Right lung (tissue), 10 donors: ENCODE measurements at places on chromosomes 6 and 20. TPM values are rescaled to one million over a fixed set of nuclear protein-coding genes. Genes with fewer than 3 reads are reported as not detected.
A peak's percentile ranks its signal among the peaks of the same experiment; 100 is the strongest.

GRCh38 chr6:10431423-10432164 is 16.7 kb upstream of the TFAP2A start:
- no peak for DNase-seq

GABBR1 gene
- polyA plus RNA-seq, result 122 TPM

- no peak for DNase-seq
Observed at GRCh38 chr6:136646377-136646776, 96.2 kb upstream of the MAP7 start.

- DNase-seq, result no peak
Observed at GRCh38 chr6:91149246-91149955, 562.5 kb upstream of the MAP3K7 start.

DNA sequence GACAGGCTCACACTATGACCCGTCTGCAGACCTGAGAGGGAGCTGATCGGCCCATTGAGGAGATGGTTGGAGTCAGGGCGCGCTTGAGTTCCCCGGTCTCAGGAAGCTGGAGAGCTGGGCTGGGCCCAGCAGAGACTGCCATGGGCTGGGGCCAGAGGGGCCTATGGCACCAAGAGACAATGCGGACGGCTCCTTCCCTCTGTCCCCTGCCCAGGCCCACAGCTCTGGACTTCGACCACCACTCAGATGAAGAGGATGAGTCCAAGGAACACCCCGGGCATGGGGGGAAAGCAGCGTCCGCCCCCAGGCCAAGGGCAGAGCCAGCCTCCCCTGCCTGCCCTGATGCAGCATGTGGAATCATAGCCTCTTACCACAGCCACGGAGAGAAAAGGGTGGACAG is 40.2 kb upstream of the PHACTR3 start:
- DNase-seq, result no peak

GRCh38 chr6:2667617-2668016 is 83.1 kb downstream of the MYLK4 start:
- DNase-seq, result no peak

DNA sequence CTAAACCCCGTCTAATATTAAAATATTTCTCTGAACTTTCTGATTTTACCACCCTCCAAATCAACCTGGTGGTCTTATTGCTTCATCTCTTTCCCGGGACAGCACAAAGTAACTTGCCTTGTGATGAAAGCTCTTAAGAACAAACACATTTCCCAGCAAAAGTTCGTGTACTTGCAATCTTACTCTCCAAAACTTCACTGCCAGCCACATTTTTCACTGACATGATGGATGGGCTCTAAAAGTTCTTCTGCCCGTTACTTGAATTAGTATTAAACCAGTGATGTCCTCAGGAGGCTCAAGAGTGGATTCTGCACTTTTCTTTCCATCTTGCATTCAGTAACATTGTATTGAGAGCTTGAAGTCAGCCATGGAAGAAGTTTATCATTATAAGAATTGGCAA is 731.6 kb upstream of the GJE1 start:
- peak; percentile 2 for DNase-seq

GPX5 gene
- polyA plus RNA-seq, result 0.23 TPM

- no peak for DNase-seq
Observed at GRCh38 chr6:155213611-155214372, 50.0 kb upstream of the CLDN20 start.

CARMIL1 gene
- polyA plus RNA-seq, result 29.7 TPM

UBD gene
- polyA plus RNA-seq, result 2.8 TPM

ZNF165 gene
- 2.3 TPM for polyA plus RNA-seq

OXT gene
- polyA plus RNA-seq, result not detected

LTB gene
- polyA plus RNA-seq, result 2.4 TPM

DNA sequence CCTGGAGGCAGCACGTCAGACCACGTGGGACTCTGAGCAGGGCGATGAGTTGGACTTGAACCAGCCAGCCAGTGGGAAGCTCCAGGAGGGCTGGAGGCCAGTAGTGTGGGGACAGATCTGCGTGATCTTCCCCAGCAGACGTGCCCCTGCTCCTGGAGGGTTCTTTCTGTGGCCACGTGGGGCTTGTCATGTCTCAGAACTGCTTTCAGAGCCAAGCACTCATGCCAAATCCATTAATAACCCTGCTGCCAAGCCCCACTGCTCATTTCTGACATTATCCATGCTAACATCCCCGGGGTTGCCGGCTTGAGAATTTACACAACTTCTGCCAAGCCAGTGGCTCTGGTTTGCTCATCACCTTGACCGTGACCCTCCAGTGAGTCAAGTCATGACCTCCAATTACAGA is 38.3 kb downstream of the SIRPA start:
- no peak for DNase-seq

GRCh38 chr20:15236812-15237211 is 899.4 kb upstream of the FLRT3 start:
- no peak for DNase-seq

- DNase-seq, result no peak
Observed at GRCh38 chr6:106527979-106528378, 101.3 kb downstream of the RTN4IP1 start.

SMOC2 gene
- polyA plus RNA-seq, result 11.4 TPM

TRDN gene
- 5.0 TPM for polyA plus RNA-seq

- DNase-seq, result peak; percentile 74
Observed at GRCh38 chr6:73585566-73586415, 65.0 kb upstream of the EEF1A1 start.

DNA sequence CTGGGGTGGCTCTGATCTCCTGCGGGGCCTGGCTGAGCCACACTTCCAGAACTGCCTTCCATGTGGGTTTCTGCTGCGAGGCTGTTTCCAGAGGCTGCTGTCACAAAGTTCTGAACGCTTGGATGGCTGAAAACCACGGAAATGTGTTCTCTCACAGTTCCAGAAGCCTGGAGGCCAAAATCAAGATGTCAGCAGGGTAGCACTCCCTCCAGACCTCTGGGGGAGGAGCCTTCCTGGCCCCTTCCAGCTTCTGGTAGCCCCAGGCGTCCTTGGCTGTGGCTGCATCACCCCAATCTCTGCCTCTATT is 23.7 kb upstream of the BMP7 start:
- no peak for DNase-seq

DNA sequence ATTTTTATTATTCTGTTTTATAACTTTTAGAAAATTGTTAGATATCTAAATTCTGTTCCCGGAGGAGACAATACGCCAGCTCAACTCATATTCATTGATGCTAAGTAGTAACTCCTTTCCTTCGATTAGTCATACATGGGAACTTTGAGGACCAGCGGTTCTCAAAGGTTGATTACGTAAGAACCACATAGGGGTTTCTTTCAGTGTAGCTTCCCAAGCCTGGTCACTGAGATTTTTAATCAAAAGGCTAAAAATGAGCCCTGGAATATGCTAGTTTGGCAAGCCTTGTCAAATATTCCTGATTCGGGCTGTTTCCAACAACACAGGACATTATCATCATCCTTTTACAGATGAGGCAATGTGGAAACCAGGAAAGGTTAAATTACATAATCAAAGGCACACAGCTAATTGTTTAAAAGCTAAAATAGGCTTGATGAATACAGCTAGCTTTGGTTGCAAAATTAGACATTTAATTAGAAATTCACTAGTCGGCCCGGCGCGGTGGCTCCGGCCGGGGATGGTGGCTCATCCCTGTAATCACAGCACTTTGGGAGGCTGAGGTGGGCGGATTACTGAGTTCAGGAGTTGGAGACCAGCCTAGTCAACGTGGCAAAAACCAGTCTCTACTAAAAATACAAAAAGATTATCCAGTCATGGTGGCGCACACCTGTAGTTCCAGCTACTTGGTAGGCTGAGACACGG is 14.6 kb upstream of the MEI4 start:
- DNase-seq, result no peak

GRCh38 chr6:50591135-50591534 is 122.2 kb upstream of the TFAP2D start:
- no peak for DNase-seq

- no peak for DNase-seq
Observed at GRCh38 chr6:15922510-15923250, 206.2 kb upstream of the MYLIP start.

DNA sequence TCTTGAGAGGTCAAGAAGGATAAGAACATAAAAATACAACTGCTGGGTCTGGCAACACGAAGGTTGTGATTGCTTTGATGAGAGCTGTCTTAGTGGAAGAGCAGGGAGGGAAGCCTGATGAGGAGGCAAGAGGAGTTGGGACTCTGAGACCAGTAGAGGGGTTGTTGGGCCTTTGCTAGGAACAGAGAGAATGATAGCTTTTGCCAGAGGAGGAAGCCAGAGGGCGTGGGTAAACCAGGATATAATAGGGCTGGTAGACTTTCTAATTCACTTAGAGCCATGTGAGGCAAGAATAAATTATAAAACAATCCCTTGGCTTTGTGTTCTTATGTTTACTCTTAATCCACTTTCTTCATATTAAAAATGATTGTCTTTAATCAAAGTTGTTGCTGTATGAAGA is 78.6 kb downstream of the RCAN2 start:
- no peak for DNase-seq

DNA sequence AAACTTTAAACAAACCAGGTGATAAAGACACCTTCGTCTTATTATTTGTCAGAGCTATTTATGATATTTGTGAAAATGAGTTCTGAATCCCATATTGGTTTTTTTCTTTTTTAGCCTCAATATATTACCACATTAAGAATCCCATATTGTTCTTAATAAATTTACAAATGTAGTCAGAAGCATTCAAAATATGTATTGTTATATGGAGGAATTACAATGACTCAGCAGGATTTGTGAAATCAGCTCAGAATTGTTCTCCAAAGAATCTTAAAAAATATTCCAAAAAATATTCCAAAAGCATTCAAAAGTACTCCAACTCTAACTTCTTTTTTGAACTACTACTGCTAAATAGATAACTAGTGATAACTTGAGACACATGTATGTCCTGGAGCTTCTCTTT is 6.5 kb upstream of the ZNF343 start:
- DNase-seq, result no peak

SCGN gene
- polyA plus RNA-seq, result 1.6 TPM

- no peak for DNase-seq
Observed at GRCh38 chr6:24920136-24920535, 15.6 kb downstream of the RIPOR2 start.

WFDC10B gene
- not detected for polyA plus RNA-seq

DNA sequence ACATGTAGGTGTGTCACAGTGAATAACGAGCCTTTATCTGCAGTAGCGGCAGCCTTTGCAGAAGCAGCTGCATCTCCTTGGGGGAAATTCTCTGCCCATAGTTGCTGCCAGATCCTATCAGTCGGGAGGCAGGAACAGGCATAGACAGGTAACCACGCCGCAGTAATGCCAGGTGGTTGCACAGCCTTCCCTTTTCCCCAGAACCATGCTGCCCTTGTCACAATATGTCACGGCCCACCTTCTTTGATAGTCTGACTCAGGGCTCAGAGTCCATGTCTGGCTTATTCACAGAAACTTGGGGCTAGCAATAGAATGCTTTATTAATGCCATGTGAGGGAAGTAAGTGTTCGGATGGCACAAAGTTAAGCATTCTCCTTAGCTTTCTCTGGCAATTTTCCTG is 76.6 kb downstream of the F13A1 start:
- no peak for DNase-seq

DNA sequence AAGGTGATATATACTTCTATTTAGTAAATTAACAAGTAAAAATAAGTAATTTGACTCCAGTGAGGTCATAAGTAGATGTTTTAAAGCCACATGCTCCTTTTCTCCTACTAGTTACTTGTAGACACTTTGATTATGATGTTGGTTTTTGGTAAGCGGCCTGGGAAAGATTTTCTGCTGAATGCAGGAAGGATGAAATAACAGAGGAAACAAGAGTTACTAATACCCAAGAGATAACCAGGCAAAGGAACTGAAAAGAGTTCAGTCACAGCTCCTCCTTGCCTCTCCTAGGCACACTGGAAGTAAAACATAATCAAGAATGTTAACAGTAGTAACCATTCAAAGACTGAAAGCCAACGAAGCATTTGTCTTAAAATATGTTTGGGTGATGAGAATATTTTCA is 203.3 kb downstream of the RNGTT start:
- no peak for DNase-seq

DNA sequence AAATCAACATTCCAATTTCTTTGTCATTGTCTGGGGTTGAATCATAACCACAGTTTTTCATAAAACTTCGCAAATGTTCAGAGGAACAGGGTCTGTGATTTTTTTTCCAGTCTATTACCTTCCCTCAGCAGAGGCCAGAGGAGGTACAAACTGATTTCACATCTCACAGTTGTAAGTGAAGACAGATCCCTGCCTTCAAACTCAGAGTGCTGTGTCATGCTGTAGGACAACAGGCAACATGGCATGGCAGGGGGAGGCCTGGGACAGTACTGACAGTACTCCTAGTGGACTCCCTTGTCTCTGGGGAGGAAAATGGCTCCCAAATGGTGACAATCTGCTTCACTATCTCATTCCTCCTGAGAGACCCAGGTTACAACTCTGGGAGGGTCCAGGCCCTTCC is 308.6 kb downstream of the CDC5L start:
- no peak for DNase-seq

C6orf58 gene
- polyA plus RNA-seq, result 2.0 TPM

DNA sequence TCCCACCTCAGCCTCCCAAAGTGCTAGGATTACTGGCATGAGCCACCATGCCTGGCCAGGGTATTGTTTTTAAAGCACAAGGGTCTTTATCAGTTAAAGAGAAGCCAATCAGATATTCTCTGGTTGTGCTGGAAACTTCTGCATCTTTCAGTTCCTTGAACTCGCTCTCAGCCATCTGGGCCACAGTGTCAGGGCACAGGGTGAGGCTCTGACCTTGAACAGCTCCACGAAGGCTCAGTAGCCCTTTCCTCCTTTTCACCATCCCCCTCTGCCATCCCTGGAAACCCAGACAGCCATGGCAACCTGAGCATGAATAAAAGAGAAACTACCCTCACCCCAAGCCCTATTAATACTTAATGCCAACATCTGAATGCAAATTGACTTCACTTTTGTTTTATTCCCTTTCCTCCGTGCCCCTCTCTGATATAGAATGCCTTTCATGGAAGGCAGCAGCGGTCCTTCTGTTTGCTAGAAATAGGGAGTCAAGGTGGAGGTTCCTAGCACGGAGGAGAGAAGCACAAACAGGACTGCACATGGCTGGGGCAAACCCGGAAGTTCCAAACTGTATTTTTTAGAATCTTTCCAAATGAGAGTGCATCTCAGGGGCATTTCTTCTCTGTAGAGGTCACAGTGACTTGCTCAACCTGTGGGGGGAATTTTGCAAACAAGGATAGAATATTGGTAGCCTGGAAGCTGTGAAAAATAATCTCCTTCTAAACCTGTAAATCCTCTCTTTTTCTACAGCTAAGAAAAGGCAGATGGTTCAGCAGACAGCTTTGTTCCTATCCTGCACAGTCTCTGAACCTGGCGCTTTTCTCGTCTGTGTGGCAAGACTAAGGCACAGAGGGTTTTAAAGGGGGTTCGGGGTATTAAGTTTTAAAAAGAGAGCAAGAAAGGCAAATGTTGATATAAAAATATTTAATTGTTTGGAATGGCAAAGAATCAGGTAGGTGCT is 176.4 kb upstream of the RREB1 start:
- no peak for DNase-seq

DNA sequence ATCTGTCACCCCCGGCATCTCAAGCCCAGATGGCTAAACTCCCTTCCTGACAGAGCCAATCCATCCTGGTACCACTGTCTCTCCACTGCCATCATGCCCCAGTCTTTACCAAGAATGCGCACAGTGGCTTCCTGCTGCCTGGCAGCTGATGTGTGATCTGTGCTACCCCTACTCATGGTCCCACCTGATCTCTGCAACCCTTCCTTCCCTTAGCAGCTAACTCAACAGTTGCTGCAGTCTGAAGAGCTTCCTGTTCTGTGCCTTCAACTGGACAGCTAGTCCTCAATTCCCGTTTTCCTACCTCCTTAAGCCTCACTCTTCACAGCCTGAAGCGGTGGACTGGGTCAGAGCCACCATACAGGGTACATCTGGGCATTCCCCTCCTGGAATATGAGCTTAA is 7.6 kb upstream of the FAM83C start:
- no peak for DNase-seq
